ENCODE measurements at places on chromosomes 5 and 9. TPM values are rescaled to one million over a fixed set of nuclear protein-coding genes. Genes with fewer than 3 reads are reported as not detected.

DNM1 gene
- total RNA-seq, result 2.1 TPM

PCDHB15 gene
- 1.0 TPM for total RNA-seq

MRPL41 gene
- total RNA-seq, result 133 TPM

OR1L4 gene
- not detected for total RNA-seq

FOXD4L4 gene
- not detected for total RNA-seq

CENPK gene
- 0.57 TPM for total RNA-seq

GMCL2 gene
- not detected for total RNA-seq

IFNA13 gene
- total RNA-seq, result not detected

PDGFRB gene
- 40.8 TPM for total RNA-seq

PCDHGA1 gene
- total RNA-seq, result 0.71 TPM

TAF1L gene
- total RNA-seq, result not detected

GDA gene
- total RNA-seq, result 0.52 TPM

PCDHGA9 gene
- total RNA-seq, result 1.7 TPM

PPP1R26 gene
- total RNA-seq, result 5.7 TPM

DAB2 gene
- 18.5 TPM for total RNA-seq

MUSK gene
- total RNA-seq, result 5.2 TPM

RNF208 gene
- 4.8 TPM for total RNA-seq

DHFR gene
- total RNA-seq, result 4.4 TPM

LARP1 gene
- total RNA-seq, result 105 TPM

MYO10 gene
- 10.0 TPM for total RNA-seq

AGXT2 gene
- not detected for total RNA-seq

SPAG8 gene
- 0.95 TPM for total RNA-seq

IFNK gene
- total RNA-seq, result not detected

KIF2A gene
- 8.4 TPM for total RNA-seq

DEPDC1B gene
- not detected for total RNA-seq

FAM169A gene
- 0.85 TPM for total RNA-seq

LHX2 gene
- not detected for total RNA-seq

INSL4 gene
- total RNA-seq, result not detected

PCDHB13 gene
- 0.66 TPM for total RNA-seq

CCDC69 gene
- total RNA-seq, result 58.8 TPM

ANKRD34B gene
- total RNA-seq, result 0.08 TPM

KIF27 gene
- 2.9 TPM for total RNA-seq

RORB gene
- total RNA-seq, result 0.02 TPM

DIAPH1 gene
- 137 TPM for total RNA-seq

CD14 gene
- 43.9 TPM for total RNA-seq

NUTM2F gene
- total RNA-seq, result not detected

IL13 gene
- not detected for total RNA-seq

ENTREP1 gene
- 35.7 TPM for total RNA-seq

CCNJL gene
- 0.20 TPM for total RNA-seq

All from psoas muscle (tissue), 8 donors.